ENCODE measurements at places on chromosomes 7 and 10.

- DNase-seq = no peak
Measured at GRCh38 chr10:86345859-86346798, 20.5 kb downstream of the GRID1 start.

DNA sequence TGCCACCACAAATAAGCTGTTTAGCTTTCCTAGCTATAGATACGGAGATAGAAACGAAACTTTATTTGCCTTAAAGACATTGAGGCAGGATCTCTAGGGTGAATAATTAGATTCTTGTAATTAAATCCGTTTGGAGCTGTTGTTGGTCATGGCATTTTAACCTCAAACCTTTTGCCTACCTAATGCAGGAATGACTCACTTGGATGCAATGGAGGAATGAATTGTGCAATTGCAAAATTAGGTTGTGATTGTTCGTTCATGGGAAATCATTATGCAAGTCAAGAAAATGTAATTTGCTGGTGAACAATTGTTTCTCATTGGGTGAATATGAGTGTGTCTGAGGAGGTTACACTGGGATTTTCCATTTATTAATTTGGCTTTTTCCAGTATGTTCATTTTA is 703.5 kb downstream of the GATA3 start:
- DNase-seq = no peak

DNA sequence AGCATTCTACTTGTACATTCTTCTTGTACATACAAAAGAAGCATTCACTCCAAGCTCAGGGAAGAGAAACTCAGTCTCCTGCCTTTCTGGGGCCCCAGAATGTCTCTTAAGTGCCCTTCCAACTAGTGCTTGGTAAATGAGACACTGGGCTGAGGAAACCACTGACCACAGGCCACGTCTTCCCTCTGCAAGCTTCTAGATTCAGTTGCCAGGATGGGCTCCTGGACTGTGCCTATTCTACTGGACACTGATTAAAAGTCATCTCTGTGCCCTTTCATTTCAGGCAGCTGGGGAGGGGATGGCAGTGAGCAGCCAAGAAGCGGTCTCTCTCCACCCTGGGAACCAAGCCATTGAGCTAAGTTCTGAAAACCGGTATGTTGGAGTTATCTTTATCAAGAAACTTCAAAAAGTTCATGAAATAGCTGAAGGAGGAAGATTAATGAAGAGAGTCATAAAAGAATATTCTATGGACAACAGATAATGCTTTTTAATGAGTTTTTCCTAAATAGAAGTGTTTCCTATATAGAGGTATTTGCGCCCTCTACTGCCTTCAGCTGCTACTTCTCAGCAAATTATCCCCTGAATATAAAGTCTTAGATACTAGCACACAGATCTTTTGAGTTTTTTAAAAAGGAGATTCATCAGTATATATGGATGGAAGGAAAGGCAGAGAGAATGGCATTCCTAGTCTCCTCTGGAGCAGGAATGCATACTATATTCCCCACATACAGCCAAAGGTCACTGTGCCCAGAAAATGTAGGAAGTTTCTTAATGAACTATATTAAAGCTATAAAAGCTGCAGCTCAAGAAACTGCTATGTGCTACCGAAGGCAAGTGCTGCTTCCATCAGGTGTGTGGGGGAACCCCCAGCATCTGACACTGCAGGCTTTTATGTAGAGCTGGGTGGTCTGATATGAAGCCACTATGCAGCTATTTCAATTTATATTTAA is 8.4 kb upstream of the IFIT1B start:
- DNase-seq = no peak

DNA sequence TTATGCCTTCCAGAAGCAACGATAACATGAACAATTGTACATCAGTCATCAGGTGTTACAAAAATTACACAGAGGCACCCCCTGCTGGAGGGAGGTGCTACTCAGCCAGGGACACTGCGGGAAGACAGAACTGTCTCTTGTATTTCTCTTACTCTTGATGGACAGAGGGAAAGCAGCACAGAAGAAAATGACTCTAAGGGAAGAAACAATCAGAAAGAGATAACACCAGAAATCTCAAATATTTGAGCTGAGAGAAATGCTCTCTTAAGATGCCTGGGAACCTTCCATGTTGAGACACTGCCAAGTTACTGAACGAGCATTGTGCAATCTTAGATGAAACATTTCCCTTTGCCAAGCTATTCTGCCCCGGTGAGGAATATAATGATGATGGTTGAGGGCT is 227.6 kb upstream of the NPSR1 start:
- no peak for DNase-seq

DNA sequence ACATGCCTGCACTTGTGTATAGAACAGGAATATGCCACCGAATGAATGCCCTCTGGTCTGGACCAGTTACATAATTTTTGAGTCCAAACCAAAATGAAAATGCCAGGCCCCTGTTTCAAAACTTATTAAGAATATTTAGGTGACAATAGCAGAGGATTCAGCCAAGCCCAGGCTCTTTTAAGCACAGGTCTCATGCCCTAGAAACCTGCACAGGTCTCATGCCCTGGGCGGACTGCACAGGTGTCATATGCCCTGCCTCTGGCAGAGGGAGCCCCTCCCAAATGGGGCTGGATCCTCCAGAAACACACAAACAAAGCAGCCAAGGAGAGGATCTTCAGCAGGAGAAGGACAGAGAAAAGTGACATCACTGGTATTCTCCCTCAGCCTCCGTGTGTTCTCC is 605.4 kb upstream of the NRP1 start:
- DNase-seq = no peak

DNA sequence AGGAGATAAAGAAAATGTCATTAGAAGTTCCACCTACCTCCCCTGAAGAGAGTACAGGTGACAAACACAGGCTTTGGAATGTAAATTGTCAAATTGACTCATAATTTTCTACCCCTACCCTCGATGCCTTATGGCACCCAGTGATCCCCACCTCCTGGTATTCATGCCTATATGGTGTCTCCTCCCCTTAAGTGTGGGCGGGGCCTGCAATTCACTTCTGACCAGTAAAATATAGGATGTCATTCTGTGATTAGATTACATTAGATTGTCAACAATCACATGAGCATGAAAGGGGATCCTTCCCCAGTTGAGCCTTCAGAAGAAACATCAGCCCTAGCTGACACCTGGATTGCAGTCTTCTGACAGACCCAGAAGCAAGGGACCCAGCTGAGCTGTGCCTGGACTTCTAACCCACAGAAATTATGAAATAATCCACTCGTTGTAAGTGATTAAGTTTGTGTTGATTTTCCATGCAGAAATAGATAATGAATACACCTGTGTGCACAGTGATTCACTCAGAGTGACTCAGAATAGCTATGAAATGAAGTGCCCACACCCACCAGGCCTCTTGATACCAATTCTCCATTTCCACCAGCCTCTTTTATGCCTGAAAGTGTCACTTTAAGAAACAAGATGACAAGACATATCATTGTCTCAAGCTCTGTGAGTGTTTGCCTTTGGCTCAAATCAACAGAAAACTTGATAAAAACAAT is 8.5 kb upstream of the SLC39A12 start:
- no peak for DNase-seq

DNA sequence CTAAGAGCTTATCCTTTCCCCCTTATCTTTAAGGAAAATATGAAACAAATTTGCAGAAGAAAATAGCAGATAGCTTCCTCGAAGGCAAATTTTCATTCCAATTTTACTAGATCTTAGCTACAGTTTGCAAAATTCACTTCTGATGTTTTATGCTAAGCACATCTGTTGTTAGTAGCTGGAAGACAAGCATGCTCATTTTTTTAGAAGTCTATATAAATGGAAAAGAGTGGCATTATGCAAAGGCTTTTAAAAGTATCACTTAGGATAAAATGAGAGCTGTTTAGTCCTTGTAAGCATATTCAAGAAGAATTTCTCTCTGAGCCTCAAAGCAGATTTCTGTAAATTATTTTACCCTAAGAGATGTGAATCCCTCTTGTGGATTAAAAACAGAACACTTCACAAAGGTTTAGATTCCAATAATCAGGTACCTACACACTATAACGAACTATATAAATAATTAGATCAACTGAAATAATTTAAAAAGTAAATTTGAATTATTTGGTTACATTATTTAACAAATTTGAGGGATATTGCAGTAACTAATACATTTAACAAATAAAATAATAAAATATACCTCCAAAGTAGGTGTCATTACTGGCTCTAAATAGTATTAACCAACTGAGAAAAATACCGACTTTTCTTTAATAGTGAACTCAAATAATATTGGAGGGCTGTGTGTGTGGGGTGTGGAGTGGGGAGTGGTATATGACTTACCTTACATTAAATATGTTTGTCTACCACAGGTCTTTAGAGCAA is 307.1 kb downstream of the SEMA3D start:
- DNase-seq = no peak

- DNase-seq = no peak
Measured at GRCh38 chr10:80268938-80269588, 20.4 kb downstream of the MAT1A start.

DNA sequence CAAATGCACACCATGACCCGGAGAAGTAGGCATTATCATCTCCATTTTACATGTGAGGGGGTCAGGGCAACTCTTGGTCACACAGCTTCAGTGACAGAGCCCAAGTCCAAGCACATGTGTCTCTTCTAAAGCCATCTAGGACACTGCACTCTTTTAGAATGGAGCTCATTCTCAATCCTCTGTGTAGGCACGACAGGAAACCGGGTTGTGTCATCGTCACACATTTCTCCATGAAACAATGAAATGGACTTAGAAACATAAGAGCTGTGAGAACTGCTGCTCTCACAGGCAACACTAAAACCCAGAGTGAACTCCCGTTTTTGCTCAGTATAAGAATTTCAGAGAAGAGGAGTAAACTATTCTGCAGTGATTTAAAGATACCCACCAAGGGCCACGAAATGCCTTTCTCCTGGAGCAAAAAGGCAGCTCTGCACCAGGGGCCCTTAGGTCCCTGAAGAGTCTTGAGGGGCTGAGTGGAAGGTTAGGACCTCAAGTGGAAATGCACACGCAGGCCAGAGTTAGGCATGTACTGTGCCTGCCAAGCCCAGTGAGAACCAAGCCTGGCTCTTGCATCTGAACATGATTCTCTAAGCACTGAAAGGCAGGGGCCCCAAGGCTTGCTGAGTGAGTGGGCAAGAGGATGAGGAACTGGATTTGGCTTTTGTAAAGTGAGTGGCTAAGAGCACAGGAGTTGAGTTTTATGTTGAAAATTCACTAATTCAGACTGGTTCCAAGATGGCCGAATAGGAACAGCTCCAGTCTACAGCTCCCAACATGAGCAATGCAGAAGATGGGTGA is 13.3 kb downstream of the ALOX5 start:
- DNase-seq = no peak

GRCh38 chr7:115122388-115122787 is 200.5 kb downstream of the MDFIC start:
- no peak for DNase-seq

DNA sequence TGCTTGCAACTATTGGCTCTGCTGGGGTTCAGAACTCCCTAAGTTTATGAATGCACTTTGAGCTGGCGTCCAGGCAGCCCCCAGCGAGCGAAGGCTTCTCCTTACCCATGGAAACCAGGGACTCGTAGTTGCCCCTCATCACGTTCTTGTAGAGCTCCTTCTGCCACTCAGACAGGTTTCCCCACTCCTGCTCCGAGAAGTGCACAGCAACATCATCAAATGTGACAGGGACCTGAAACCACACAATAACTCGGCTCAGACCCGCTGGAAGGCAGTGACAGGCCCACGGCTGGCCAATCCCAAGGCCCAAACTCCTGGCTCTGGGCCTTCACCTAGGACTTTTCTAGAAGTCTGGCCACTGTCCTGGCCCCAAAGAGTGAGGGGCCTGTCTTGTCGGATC is 6.9 kb downstream of the ZNF777 start:
- no peak for DNase-seq

DNA sequence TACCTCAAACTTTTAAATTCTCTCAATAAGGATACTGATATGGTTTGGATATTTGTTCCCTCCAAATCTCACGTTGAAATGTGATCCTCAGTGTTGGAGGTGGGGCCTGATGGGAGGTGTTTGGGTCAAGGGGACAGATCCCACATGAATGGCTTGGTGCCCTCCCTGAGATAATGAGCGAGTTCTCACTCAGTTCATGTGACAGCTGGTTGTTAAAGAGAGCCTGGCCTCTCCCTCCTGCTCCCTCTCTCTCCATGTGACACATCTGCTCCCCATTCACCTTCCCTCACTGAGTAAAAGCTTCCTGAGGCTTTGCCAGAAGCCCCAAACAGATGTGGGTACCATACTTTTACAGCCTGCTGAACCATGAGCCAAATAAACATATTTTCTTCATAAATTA is 19.2 kb downstream of the ABCB4 start:
- no peak for DNase-seq
